Brain microvascular endothelial cell (primary cell): ENCODE measurements at places on chromosomes 1 and 21.

- DNase-seq: no peak
Observed at GRCh38 chr1:16158025-16158424, 2.2 kb upstream of the EPHA2 start.

DNA sequence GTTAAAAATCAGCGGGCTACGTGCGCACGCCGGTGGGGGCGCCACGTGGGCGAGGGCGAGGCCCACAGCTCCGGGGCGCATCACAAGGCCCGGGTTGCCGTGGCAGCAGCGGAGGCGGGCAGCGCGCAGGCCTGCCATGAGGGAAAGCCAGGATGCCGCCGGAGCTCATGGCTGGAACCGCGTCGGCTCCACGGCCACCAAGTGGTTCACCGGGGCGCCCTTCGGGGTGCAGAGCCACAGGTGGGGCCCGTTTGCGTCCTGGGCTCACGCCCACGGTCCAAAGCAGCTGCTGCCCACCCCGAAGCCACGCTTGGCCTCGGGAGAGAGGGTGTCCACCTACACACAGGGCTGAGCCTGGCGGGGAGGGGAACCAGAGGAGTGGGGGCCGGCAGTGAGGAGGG is 4.9 kb upstream of the TTC22 start:
- DNase-seq: no peak

DNA sequence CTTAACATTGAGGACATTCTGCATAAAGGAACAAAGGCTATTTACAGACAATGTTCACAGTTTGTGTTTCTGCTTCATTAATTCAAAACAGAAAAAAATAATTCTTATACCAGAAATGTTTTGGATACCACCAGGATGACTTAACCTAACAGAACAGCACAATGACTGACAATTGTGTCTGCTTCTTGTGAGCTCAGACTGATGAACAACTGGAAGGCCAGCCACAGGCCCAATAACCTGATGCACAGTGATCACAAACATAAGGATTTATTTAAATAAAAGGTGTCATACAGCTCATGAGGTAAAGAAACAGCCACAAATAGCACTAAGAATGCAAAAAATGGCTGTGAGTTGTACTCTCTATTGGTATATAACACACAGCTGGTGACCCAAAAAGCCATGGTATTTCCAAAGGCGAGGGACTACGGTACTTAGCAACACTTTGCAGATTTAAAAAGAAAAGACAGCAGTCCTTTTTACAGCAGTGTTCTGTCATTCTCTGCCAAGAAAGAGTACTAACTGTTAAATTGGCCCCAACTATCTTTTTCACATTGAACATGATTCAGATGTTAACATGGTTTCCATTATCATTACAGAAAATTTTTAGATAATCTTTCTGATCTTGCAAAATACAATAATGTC is 32.1 kb upstream of the DDAH1 start:
- peak; percentile 35 for DNase-seq

- no peak for DNase-seq
Observed at GRCh38 chr21:25564349-25564948, 42.8 kb downstream of the MRPL39 start.

GRCh38 chr1:92929461-92929860 is 31.8 kb downstream of the DIPK1A start:
- no peak for DNase-seq

DNA sequence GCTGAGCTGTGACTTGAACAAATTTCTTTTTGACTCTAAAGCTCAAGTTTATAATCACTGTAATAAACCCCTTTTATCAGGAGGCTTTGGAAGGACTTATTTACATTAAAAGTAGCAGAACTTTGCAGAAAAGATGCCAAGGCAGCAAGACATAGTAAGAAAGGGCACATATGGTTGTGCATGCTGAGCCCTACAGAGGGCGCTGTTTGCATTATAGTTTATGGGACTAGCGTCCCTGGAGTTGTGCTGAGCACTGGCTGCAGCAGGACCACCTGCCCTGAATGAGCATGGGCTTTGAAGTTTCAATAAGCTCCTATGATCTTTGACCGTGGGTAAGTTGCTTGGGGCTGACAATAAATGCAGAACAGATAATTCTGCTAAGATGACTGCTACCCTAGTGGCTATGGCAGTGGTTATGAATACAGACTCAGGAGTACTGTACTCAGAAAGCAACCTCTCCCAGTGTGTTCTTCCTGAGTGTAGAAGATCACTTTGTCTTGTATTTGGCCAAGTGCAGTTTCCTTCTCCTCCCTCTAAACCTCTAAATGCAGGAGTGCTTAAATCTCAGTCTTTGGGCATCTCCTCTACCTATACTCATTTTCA is 45.4 kb upstream of the USP1 start:
- peak; percentile 15 for DNase-seq

GRCh38 chr1:186575348-186575747 is 104.9 kb downstream of the PTGS2 start:
- no peak for DNase-seq

DNA sequence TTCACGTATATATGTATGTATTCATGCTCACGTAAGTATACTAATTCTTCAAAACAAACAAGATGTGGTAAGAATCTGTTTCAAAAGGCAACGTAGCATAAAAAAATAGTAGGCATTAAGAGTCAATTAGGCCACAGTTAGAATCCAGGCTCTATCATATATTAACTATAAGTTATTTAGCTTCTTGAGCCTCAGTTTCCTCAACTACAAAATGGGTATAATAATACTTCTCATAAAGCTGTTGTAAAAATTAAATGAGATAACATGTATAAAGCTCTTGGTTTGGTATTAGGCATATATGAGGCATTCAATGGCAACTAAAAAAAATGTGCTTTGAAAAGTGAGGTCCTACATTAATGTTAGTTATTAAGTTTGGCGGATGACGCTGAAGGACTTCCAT is 9.2 kb downstream of the B3GALNT2 start:
- no peak for DNase-seq

DNA sequence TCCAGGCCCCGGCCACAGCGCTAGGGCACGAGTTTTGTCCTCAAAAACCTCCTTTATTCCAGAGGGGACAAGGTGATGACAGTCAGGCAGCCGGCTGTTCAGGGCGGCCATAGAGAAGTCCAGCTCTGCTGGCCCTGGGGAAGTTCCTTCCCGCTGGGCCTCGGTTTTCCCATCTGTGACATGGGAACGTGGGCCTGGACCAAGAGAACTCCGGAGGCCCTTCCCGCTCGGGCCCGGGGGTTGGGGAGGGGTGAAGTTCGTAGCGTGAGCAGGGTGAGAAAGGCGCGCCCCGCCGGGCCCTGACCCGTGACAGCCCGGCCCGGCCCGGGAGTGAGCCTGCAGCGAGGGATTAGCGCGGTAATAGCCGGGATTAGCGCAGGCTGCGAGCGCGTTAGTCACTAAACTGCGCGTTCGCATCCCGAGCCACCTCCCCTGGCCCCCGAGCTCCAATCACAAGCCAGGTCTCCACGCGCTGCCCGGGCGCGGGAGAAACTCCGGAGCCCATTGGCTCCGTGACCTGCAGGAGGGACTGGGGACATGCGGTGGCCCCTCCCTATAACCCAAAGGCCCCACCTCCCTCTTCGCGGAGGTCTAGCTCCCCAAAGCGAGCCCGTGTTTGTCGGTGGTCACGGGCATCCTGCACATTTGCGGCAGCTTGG is 29.8 kb upstream of the PADI2 start:
- no peak for DNase-seq

DNA sequence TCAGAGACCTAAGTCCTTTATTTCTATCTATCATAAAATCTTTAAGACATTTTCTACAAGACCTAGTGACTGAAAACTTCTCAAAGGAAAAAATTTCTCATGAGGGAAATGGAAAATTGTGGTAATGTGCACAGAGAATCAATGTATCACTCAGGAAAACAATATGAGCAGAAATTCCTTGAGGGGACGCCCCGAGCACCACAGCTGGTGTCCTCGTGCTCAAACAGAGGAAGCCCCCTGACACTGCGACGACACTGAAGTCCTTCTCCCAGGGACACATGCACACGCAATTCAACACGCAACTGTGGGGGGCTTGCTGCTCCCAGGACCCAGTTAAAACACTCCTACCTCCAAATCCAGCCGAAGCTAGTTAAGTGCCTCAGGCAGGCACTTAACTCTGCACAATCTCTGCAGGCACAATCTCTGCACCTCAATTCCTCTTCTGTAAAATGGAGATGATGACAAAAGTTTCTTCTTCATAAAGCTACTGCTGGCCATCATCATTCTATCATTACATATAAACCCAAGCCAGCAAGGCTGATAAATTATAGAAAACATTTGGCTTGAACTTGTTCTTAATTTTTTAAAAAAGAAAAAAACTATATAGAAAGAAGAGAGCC is 16.0 kb downstream of the ZBTB17 start:
- no peak for DNase-seq

- DNase-seq: no peak
Observed at GRCh38 chr1:19351873-19352272, 39.7 kb downstream of the SLC66A1 start.

GRCh38 chr1:60889709-60890108 is 192.7 kb upstream of the NFIA start:
- DNase-seq: no peak

DNA sequence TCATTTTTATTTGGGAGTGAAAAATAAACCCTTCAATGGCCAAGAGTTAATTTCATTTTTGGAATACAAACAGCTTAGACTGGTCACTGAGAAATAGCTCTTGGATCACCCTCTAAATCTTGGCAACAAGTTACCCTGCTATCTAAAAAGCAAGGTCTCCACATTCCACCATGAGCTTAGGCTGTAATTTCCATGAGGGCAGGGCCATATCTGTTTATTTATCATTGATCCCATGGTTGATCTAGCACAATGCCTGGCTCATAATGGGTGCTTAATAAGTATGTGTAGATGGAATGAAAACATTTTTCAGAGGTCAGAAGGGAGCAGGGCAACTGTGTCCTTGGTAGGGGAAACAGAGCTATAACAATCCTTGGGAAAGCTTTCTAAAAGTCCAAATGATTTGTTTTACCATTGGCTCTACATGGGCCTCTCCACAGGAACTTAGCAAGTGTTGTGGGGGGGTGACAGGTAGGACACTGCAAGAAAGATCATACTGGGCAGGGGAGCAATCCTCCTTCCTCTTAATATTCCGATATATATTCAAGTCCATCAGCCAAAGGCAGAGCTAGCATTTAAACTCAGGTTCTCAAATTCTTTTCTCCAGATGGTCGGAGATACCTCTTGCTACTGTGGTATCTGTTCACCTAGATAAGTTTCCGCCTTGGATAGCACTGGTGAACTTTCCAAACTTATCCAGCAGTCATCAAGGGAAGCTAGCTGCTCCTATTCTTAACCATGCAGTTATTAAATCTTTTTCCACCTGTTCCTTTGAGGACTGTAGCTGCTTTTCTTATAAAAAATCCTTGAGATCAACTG is 53.1 kb upstream of the PTCH2 start:
- DNase-seq: no peak

GRCh38 chr1:22383526-22384294 is 67.9 kb upstream of the ZBTB40 start:
- no peak for DNase-seq

DNA sequence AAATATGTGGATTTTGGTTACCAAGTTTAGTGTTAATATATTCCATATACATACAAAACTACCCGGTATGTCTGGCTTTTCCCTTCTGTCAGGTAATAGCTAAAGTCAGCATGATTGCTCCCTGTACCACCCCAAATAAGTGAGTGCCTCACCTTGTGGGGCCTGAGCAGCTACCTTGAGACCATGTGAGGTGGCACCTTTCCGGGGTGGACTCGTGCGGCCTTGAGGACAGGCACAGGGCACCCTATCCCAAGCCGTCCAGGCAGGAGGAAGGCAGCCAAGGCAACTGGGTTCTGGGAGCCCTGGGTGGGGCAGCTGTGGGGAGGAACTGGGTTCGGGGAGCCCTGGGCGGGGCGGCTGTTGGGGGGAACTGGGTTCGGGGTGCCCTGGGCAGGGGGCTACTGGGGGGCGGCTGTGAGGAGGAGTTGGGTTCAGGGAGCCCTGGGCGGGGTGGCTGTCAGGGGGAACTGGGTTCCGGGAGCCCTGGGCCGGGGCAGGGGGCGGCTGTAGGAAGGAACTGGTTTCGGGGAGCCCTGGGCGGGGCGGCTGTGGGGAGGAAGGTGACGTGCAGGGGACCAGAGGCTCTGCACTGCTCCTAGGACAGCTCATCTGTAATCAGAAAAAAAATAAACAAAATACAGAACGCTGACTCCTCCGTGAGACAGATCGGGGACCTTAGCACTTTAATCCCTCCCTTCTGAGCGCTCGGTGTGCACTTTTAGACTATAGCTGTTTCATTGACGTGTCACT is 63.3 kb downstream of the POFUT2 start:
- DNase-seq: peak; percentile 5

DNA sequence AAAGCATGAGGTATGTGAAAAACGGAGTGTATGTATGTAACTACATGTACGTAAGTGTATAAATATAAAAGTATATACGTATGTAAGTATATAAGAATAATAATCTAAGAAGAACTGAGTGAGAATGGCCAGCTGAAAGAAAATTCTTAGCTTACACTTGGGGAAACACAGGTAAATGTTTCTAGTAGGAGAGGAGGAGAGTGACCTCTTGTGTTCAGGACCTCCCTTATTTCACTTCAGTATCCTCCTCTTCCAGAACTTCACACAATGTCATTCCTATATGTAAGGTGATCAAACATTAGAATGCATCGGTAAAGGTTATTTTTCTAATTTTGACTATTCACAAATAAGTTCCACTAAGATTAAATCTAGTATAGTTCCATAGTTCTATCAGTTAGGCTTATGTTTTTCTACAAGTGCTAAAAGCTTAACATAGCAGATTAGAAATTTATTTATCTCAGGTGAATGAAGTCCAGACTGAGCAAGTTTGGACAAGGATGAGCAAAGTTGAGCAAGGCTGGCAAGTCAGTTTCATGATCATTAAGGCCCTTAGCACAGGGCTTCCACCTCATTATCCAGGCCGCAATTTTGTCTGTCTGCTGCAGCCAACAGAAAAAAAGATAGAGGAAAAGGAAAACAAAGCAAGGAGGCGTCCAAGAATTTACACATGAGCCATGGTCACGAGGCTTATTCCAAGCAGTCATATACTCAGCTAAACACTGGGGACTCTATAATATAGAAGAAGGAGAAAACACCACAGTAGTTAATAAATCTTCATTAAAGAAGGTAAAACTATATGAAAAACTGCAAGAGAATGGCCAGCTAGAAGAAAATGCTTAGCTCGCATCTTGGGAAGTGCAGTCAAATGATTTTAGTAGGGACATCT is 7.1 kb upstream of the MROH9 start:
- DNase-seq: peak; percentile 29

- no peak for DNase-seq
Observed at GRCh38 chr1:8674481-8674880, 143.0 kb downstream of the RERE start.

GRCh38 chr1:245466261-245466660 is 311.5 kb downstream of the KIF26B start:
- DNase-seq: no peak

DNA sequence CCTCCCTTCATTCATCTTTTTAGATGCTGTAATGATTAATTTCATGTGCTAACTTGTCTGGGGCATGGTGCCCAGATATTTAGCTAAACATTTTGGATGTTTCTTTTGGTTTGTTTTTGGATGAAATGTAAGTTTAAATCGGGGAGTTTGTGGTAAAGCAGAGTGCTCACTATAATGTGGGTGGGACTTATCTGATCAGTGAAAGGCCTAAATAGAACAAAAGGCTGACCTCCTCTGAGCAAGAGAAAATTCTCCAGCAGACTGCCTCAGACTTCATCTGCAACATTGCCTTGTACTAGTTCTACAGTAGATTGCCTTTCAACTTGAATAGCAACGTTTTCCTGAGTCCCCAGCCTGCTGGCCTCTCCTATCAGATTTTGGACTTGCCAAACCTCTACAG is 183.6 kb downstream of the S1PR1 start:
- no peak for DNase-seq
